ENCODE measurements at places on chromosomes 4 and X. TPM values are rescaled to one million over a fixed set of nuclear protein-coding genes. Genes with fewer than 3 reads are reported as not detected.
A peak's percentile ranks its signal among the peaks of the same experiment; 100 is the strongest.

DNA sequence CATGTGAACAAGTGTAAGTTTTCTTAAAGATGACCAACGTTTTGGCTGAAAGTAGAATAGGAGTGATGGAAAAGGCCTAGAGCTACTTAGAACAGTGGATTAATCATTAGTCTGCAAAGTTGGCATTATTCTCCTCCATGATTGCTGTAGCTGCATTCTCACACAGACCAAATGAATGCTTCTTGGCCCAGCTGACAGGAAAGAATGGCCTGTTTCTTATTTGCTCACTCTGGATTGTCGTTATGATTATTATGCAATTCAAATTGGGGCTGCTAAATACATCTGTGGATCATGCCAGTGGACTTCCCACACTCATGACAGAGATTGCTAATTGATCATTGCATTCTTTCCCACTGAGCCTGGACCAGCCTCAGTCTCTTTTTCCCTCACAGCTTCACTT lies 285.0 kb downstream of the STIM2 start:
- DNase-seq, result no peak

DNA sequence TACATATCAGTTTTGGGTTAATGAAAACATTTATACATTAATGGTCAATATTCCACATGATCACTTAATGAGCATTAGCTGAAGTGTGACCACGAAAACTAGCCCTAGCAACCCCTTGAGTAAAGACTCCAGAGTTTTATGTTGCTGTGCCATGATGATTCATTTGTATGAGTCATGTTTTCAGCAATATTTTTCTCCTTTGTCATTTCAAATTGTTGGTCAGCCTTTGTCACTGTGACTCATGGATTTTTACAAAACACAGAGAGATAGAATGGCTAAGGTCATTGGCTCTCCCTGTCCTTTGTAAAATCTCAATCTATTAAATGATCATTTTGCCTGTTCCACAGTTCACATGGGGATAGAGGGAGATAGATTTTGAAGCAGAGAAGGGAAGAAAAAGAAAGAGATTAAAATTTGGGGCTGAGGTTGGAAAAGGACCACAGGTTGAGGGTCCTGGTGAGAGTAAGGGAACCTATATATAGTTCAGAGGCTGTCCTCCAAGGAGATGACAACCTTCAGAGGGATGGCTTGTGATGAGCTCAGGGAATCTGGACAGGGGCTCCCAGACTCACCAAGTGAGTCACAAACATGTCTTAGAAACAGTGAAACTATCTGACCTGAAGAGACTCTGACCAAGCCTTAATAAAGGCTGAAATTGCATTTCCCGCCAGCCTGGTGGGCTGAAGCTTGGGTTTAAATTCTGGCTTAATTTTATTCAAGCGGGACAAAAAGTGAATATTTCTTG lies 25.6 kb downstream of the NR0B1 start:
- no peak for DNase-seq

- DNase-seq, result no peak
Observed at GRCh38 chrX:67545893-67546495, 2.2 kb downstream of the AR start.

DNA sequence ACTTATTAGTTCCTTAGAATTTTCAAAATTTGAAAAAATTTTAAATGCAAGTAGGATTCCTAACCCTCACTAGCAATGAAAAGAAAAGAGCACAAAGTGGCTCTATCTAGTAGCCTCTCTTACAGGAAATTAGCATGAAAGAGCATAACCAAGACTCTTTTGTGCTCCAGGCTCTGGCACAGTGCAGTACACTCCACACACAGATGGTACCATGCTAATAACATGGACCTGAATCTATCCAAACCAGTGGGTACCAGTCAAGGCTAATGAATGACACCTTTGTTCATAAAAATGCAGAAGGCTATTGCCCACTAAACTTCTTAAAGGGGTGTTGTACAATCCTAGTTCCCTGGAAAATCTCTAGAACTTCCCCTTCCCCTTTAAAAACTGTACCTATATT lies 119.0 kb downstream of the MANBA start:
- no peak for DNase-seq

DNA sequence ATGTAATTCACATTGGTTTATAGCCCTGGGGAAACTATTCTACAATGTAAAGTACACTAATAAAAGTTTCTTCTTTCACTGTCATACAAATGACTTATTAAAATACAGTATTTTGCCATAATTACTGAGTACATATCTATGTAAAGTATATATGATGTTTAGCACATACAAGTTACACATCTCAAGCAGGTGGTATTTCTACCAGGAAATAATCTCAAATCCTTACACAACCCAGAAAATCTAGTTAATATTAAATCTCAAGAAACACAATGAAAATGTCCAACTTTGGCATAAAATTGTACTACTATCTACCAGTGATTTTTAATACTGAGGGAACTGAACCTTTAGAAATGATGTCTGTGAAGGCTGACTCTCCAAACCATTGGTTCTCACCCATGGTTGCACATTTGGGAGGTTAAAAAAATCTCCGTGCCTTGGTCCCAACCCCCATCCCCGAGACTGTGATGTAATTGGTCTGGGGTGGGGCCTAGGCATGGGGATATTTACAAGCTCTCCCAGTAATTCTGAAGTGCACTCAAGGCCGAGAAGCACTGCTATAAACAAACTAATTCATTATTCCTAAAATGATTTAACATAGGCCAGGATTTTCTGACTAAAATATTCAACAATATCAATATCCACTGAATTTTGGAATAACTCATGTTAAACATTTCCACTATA lies 27.6 kb downstream of the MAP3K15 start:
- DNase-seq, result no peak

- DNase-seq, result no peak
Observed at GRCh38 chrX:129108936-129109335, 414.4 kb downstream of the SMARCA1 start.

- no peak for DNase-seq
Observed at GRCh38 chrX:6849716-6850414, 297.6 kb upstream of the STS start.

DNA sequence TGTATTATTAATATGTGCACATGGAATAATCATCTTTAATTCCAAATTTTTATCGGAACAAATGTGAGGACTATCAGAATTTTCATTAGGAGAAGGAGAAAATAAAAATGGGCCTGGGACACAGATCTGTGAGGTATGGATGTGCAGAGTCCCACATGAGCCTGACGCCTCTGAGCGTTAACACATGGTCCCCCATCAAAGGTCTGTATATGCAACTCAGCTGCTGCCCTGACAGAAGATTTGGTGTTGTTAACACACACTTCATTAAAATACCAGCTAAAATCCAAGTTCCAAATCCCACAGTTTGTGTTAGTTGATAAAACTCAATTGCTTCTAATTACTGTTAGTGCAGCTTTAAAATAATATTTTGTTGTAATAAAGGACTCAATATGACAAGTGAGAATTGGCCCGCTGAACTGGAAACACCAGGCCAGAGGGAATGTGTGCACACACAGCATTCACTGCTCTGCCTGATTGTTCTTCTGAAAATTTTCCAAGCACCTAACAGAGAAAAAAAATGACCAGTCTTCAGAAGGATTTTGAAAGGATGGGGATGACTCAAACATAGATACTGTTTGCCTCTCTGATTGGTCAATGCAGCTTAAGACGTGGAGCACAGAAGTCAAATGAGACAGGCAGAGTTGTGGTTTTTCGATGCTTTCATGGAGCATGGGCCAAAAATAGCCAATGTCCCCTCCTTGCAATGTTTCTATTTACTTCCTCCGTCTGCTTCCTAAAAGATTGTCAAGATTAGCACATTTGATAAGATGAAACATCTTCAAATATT lies 266.6 kb downstream of the NKX6-1 start:
- DNase-seq, result no peak

GRCh38 chrX:125131164-125131563 lies 188.5 kb upstream of the TEX13C start:
- DNase-seq, result peak; percentile 19

DNA sequence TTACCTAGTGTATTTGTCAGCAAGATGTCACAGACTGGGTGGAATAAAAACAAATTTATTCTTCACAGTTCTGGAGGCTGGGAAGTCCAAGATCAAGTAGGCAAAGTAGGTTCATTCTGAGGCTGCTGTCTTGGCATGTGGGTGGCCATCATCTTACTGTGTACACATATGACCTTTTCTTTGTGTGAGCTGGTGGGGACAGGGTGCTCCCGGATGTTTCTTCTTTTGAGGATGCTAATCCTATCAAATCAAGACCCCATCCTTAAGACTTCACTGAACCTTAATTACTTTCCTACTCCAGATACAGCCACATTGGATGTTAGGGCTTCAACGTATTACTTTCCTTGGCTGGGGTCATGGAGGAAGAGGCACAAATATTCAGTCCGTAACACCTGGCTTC lies 74.0 kb downstream of the TLL1 start:
- DNase-seq, result no peak

GRCh38 chr4:101031971-101032370 lies 315.4 kb downstream of the PPP3CA start:
- no peak for DNase-seq

DNA sequence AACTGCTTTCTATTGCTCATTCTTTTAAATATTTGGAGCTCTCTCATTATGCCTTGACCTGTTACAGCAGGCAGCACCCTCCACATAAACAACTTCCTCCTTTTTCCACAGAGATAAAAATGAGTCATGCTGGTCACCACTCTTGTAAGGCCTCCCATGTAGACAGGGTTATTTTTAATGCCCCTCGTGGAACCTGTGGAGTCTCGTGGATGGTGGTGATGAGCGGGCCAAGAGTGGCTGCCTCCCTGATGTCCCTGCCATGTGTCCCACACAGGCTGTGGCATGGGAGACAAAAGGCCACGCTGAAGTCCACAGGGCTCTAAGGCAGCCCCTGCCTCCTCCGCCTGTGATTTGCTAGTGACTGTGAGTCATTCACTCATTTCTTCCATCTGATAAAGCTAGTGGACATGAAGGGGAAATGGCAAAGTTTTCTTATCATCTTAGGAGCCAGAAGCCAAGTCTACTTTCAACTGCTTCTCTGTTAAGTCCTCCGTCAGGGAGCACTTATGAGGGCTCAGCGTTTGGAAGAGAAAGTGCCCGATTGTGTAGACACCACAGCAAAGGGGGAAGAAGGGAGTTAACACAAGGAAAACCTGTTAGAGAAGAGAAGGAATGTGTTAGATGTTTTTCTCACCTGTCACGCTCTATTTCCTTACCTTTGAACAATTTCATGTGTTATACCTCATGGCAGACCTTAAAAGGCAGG lies 121.6 kb upstream of the FAT1 start:
- DNase-seq, result no peak

GRCh38 chrX:23953908-23954269 lies 46.1 kb downstream of the CXorf58 start:
- DNase-seq, result peak; percentile 26

- peak; percentile 3 for DNase-seq
Observed at GRCh38 chrX:4550018-4550417, 836.6 kb upstream of the PRKX start.

DNA sequence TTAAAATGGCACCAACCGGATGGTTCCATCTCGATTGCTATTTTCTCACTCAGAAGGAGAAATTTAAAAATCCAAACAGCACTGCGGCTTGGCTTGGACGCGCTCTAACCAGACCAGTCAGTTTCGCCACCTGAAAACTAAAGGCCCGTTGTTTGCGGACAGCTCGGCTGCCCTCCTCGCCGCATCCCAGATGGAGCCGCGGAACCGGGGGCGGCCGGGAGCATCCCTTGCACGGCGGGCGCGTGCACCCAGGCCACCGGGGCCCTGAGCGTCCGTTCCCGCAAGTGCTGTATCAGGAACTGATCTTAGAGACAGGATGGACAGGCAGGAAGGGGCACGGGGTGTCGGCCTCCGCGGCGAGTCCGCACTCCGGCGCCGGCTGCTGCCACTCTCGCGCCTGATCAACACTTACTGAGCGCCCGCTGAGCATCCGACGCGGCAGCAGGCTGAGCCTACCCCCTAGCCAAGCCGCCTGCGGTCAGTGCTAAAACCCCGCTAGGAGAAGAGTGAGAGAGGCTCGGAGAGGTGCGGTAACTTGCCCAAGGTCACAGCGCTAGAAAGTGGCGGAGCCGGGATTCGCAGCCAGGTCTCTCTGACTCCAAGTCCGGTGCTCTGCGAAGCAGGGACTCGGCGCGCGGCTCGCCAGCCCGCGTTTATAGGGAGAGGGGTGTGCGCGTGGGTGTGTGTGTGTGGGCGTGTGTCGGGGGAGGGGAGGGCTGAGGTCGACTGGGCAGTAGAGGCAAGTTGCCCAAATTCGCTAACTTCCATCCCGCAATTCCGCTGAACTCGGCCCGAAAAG lies at the start of gene CITED1:
Gene CITED1 (minus strand): TSS at position 629 of the 799 bp plus-strand sequence. CDS start 3,045 bp downstream, outside the sequence.
- no peak for DNase-seq

GRCh38 chrX:119201570-119201969 lies 34.5 kb upstream of the PGRMC1 start:
- no peak for DNase-seq

DNA sequence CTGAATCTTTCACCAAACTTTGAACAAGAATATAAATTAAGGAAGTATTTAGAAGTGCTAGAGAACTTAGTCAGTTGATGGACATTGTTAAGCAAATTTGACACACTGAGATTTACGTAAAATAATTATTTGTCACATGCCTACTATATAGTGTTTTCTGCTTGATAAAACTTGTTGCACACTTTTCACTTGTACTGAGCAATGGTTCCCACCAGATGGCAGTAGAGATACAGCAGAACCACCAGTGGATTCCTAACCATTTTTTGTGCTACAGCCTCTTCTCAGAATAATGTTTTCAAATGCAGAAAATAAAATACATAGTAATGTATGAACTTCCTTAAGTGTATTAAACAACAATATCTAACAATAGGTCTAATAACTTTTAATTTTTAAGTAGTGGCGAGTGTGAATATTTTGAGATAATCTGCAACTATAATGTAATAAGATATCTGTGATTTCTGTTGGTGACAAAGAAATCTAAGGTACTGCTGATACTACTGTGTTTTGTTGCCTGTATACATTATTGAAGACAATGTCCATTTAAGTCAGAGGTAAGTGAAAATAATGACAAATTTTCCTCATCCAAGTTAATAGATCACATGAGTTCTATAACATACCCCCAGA lies 81.2 kb downstream of the APOOL start:
- peak; percentile 33 for DNase-seq

DNA sequence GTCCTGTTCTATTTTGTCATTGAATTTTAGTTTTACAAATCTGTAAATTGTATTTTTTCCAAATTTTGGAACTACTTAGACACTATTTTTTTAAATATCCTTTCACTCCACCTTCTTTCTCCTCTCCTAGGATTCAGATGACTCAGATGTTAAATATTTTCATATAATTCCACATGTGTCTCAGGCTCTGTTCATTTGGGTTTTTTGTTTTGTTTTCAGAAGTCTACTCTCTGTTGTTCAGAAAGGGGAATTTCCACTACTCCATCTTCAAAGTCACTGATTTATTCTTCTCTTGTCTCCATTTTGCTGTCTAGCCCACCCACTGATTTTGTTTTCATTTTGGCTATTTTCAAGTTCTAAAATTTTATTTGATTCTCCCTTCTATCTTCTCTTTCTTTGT lies 264.0 kb upstream of the SLIT2 start:
- DNase-seq, result no peak

Gene TACR3
- not detected for total RNA-seq

Gene XAGE1A
- not detected for total RNA-seq

Gene TMPRSS11B
- total RNA-seq, result not detected

Gene ATP1B4
- not detected for total RNA-seq

Gene EDNRA
- not detected for total RNA-seq

Gene XG
- not detected for total RNA-seq

Gene ALAS2
- total RNA-seq, result not detected

Measured in OCI-LY7 (cell line).